ENCODE measurements at places on chromosomes 4 and X.
A peak's percentile ranks its signal among the peaks of the same experiment; 100 is the strongest.

GRCh38 chrX:151724563-151725337, 8.9 kb downstream of the FATE1 start:
- no peak for DNase-seq

- DNase-seq = no peak
Measured at GRCh38 chr4:144910723-144911122, 187.3 kb downstream of the ANAPC10 start.

- DNase-seq = no peak
Measured at GRCh38 chr4:43709443-43709842, 739.2 kb downstream of the KCTD8 start.

DNA sequence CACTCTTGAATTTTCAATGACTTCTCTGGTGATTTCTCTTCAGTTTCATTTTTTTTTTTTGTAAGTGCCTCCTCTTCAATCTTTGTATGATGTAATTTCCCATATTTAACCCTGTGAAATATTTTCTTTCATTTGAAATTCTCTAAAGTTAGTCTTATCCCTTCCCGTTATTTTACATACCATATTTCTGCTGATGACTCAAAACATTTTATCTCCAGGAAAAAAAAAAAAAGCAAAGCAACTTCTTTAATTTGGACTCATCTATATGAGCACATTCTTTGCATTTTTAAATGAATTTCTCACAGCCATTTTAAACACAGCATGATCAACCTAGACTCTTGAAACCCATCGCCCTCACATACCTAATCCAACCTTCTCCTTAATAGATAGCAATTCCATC, 1831.4 kb downstream of the ARAP2 start:
- DNase-seq = peak; percentile 22

DNA sequence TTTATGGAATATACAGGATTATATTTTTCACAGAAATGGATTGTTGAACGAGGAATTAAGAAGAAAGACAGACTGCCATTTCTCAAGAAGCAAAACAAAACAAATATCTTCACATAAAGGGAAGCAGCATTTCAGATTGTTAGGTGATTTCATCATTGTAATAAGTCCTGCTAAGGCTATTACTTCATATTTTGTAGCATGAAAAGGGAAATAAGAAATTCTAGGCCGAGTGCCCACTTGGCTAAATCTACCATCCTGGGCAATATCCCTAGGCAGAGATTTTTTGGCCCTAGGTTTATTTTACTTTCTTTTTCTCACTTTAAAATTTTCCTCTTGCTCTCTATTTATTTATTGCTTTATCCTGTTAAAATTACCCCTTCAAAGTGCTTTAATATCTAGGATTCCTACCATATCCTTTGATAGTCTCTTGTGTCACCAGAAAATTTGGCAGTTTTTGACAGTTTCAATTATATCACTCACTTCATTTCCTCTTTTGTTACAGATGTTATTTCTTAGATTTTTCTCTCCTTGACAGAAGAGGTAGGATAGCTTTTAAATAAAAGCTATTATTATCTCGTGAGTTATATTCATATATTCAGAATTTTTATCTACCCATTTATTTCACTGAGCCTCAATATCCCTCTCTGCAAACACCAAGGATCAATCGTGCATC, 142.3 kb downstream of the PDGFC start:
- peak; percentile 45 for DNase-seq

DNA sequence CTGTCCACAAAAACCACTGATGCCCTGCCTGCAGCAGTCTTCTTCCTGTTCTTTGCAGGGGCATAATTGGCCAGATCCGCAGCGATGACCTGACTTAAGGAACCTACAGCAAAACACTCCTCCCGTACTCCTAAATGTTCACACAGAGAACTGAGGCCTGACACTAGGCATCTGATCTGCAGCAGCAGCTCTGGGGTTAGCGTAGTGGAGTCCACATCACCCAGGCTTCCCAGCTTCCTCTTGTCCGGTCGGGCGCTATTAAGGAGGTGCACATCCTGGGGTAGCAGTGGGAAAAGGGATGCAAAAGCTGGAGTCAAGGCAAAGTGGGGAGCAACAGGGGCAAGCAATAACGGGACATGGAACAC, 758 bp downstream of the SCFD2 start:
- DNase-seq = peak; percentile 5

DNA sequence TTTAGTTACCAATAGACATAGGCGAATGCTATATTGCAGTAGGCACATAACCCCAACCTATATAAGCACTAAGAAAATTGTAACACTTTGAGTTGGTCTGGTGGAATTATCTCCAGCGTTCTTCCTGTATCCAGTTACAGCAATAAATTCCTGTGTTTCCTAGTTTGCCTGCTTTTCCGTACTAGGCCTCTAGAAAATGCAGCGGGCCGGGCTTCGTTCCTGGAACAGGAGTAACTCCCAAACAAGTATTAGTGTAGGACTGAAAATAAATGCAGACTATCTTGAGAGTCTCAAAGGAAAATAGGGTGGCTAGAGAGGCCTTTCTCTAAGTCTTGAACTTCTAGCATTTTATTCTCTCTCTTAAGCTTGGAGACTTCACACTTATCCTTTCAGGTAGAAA, 159.8 kb downstream of the OR13H1 start:
- DNase-seq = no peak

DNA sequence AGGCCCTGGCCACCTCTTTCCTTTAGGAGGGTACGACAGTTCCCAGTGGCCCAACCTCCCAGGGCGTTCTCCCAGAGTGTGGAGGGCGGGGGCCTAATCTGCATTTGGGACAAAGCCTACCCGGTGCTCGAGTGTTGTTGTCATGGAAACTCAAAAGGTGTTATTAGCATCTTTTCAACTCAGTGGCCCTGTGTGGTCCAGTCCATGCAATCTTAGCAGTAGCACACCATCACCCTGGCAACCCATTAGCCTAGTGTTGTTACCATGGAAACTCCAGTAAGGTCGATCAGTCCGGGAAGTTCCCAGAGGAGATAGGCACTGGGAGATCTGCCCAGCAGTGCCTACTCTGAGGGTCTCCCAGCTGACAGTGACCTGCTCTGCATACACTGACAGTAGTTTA, 20.2 kb downstream of the APLN start:
- no peak for DNase-seq

GRCh38 chr4:8607603-8608481, 15.3 kb downstream of the CPZ start:
- peak; percentile 9 for DNase-seq

- DNase-seq = no peak
Measured at GRCh38 chr4:8601086-8601485, 8.5 kb downstream of the CPZ start.

GRCh38 chrX:148504506-148504905, 4.1 kb downstream of the AFF2 start:
- no peak for DNase-seq

- peak; percentile 4 for DNase-seq
Measured at GRCh38 chr4:84849051-84849640, 117.3 kb downstream of the WDFY3 start.

- DNase-seq = no peak
Measured at GRCh38 chr4:2824329-2824835, 19.3 kb upstream of the ADD1 start.

- peak; percentile 27 for DNase-seq
Measured at GRCh38 chr4:153788413-153789276, at the start of gene SFRP2. SFRP2 (minus strand) TSS chr4:153789083; CDS start chr4:153788835, 248 bp downstream.

DNA sequence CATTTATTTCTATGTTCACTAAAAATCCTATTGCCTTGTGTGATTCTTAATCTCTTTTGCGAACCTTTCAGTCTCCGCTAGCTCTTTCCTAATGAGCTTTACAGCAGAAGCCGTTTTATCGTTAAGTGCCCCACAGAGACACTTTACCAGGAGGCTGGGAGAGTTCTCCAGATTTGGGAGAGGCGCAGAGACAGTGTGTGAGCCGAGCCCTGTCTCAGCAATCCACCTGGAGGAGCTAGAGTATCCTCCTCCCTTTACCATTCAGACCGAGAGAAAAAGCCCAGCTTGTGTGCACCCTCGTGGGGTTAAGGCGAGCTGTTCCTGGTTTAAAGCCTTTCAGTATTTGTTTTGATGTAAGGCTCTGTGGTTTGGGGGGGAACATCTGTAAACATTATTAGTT, 54.9 kb upstream of the MTM1 start:
- DNase-seq = no peak
